ENCODE measurements at places on chromosomes 6 and 20.

DNA sequence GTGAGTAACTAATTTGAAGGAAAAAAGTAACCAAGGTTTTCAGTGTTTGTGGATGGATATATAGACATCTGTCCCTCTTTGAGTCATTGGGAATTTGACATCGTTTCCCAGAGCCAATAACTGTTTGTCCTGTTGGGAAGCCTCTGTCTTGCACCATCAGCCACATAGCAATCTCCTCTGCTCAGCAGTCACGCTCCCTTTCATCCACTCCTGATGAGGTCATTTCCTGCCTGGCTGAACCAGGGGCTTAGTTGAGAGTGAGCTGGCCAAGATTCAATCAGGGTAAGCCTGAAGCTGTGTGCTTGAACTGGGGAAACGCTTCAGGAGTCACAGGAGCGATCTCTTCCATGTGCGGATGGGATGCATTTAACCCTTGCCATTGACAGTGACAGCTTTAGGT lies 121.5 kb upstream of the FOXQ1 start:
- DNase-seq, result peak; percentile 95

DNA sequence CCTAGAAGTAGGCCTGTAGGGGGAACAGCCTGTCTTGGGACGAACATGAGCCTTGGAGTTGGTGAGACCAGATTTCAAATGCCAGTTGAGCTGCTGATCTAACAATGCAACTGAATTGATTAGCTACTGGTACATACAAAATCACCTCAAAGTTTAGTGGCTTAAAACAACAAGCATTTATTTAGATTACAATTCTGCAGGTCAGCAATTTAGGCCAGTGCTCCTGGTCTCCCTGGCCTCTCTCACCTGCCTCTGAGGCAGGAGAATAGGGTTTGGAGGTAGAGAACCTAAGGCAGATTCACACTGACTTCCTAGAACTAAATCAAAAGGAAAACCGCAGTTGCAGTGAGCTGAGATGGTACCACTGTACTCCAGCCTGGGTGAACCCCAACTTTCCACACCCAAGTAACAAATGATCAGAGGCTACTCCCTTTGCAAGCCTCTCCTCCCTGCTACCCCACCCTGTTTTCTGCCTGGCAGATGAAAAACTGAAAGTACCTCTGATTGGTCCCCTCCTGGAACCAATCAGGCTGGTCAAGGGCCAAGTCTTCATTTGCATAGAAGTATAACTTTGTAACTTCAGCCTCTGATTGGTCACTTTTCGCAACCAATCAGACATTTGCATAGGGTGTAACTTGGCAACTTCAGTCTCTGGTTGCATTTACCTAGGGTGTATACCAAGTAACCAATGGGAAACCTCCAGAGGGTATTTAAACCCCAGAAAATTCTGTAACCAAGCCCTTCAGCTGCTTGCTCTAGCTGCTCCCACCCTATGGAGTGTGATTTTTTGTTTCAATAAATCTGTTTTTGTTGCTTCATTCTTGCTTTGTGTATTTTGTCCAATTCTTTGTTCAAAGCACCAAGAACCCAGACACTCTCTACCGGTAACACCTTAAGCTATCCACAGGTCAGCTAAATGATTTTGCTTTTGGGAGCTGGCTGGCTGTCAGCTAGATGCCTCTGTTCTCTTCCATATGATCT lies 8.1 kb upstream of the UBR2 start:
- DNase-seq, result peak; percentile 8

- DNase-seq, result no peak
These were observed 56.1 kb downstream of the ANKRD6 start for GRCh38 chr6:89489078-89489477.

DNA sequence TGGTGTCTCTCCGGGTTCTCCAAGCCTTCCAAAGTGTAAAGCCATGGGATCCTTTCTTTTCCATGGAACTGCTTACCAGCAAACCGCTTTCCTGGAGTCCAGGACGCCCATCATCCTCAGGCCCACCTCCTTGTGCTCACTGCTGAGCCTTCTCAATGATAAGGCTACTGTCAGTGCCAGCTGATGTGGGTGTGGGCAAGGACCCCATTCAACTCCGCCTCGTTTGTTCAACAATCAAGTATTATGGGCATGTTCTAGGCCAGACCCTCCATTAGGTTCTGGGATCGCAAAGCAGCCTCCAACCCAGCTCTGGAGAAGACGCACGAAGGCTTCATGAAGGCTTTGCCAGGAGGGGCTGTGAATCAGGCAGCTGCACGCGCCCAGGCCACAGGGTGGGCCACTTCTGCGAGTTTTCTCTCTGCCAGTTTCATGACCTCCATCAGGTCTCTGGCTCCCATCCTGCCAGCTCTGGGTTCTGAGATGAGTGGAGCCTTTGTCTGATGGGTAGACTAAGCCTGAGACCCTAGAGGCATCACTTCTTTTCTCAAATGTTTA lies 177.1 kb downstream of the MRPL14 start:
- DNase-seq, result no peak

DNA sequence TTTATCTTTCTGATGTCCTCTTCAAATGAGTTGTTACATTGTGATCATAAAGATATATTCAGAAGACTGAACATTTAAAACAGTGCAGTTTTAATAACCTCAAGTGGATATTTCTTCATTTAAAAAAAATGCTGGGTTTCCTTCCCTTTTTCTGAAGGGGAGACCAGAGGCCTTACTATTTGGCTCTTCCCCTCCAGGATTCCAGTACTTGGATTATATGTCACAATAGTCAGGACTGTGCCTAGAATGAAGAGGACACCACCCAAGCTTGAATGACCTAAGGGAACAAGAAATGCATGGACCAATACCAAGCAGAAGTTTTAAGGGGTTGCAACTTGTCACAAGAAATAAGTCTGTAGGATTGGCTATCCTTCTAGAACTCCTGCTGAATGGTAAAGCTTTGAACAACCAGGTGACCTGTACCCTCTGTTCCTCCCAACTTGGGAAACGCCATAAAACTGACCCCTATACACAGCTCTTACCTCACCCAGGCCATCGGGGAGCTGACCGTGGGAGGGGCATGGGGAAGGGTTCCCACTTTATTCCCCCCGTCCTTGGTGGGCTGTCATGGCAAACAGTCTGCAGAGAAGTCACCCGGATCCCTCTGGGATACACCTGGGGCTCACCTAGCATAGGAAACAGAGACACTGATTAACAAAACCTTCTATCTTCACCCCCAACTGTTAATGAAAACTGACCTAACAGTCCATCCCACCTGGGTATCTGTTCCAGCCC lies 2.0 kb downstream of the FRS3 start:
- no peak for DNase-seq

GRCh38 chr6:14880677-14881076 lies 365.2 kb upstream of the JARID2 start:
- DNase-seq, result no peak

DNA sequence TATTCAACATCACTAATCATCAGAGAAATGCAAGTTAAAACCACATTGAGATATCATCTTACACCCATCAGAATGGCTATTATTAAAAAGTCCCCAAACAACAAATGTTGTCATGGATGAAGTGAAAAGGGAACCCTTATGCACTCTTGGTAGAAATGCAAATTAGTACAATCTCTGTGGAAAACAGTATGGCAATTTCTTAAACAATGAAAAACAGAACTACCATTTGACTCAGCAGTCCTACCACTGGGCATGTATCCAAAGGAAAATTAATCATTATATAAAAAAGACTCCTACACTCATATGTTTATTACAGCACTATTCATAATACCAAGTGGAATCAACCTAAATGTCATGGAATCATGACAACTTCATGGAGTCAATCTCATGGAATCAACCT lies 611.3 kb upstream of the GJE1 start:
- no peak for DNase-seq

DNA sequence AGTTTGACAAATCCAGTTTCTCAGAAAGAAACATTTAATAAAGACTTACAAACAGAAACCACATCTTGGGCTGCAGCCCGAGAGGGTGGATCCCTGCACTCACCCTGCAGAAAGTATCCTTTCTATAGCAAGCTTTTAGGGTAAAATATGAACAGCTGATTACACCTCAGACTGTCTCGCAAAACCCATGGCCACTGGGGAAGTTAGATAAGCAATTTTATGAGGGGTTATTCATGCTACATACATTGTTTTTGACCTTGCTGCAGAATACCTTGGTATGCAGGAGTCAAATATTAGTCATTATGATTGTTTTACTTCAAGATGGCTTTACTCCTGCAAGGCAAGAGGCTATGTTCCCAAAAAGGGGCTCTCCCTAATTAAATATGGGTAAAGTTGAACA lies 126.9 kb downstream of the OR2B2 start:
- no peak for DNase-seq

DNA sequence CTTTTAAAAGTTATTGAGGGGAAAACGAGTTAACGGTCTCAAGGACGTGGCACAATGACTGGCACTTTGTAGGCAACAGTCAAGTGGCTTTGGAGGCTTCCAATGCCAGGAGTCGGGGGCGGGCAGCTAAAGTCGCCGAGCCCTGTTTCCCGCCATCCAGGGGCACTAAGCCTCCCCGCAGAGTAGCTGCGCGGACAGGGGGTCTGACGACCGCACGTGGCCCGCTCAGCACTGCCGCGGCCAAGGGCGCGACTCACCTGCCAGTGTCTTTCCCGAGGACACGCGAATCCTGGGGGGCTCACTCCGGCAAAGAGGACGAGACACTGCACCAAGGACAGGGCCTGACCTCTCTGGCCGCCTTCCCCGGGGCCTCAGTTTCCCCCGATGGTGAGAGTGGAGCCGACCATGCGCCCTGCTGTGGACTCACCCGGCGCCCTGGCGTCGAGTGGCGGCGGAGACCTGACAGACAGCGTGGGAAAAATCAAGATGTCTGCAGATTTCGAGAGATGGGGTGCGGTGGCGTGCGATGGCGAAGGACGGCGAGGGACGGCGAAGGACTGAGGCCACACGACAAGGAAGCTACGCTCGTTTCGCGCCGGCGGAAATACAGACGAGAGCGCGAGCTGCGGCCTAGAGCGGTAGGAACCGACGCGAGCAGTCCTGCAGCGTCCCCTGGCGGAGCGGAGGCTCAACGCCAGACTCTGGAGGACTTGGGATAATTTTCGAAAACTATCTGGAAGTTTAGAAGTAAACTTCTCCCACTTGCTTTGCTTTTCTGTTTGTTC lies at the start of gene SNHG17:
Gene SNHG17 (minus strand): TSS at position 559 of the 785 bp plus-strand sequence.
- peak; percentile 96 for DNase-seq

DNA sequence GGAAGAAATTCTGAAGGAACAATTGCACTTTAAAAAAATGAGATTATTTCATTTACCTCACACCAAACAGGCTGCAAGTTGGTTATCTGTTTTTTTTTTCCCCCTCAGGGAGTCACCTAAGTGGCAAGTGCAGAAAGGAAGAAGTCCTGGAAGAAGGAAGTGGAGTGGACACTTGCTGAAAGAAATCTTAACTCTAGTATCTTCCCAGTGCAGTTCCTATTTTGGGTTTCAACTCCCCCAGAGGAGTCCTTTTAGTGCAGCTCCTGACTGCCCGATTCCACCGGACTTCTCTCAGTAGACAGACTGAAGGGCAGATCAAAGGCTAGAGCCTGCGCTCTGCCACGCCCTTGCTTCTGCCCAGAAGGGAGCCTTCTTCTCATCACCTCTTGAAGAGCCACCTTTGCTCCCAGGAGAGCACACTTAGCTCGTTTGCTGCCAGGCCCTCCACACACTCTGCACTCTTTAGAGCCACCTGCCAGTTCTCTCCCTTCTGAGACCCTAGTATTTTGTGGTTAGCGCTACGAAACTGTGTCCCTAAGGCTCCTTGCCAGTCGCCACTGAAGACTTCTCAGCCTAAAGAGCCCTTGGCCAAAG lies 4.9 kb downstream of the MTCL3 start:
- DNase-seq, result no peak

- peak; percentile 25 for DNase-seq
These were observed 129.6 kb downstream of the PLEKHG1 start for GRCh38 chr6:150729188-150729748.

- DNase-seq, result peak; percentile 88
These were observed 201.3 kb upstream of the BTBD3 start for GRCh38 chr20:11716239-11716944.

GRCh38 chr6:33583591-33584155 lies 3.6 kb upstream of the BAK1 start:
- no peak for DNase-seq

Data from AG10803 (cell line).